ENCODE measurements at places on chromosomes 1 and 21. TPM values are rescaled to one million over a fixed set of nuclear protein-coding genes. Genes with fewer than 3 reads are reported as not detected.

GRCh38 chr1:52266507-52266906, 99.5 kb downstream of the CC2D1B start:
- no peak for DNase-seq

Gene FTCD
- 9.6 TPM for total RNA-seq

- DNase-seq, result no peak
Measured at GRCh38 chr1:228334954-228335353, 71.7 kb downstream of the TRIM11 start.

Gene FMO5
- total RNA-seq, result 0.97 TPM

DNA sequence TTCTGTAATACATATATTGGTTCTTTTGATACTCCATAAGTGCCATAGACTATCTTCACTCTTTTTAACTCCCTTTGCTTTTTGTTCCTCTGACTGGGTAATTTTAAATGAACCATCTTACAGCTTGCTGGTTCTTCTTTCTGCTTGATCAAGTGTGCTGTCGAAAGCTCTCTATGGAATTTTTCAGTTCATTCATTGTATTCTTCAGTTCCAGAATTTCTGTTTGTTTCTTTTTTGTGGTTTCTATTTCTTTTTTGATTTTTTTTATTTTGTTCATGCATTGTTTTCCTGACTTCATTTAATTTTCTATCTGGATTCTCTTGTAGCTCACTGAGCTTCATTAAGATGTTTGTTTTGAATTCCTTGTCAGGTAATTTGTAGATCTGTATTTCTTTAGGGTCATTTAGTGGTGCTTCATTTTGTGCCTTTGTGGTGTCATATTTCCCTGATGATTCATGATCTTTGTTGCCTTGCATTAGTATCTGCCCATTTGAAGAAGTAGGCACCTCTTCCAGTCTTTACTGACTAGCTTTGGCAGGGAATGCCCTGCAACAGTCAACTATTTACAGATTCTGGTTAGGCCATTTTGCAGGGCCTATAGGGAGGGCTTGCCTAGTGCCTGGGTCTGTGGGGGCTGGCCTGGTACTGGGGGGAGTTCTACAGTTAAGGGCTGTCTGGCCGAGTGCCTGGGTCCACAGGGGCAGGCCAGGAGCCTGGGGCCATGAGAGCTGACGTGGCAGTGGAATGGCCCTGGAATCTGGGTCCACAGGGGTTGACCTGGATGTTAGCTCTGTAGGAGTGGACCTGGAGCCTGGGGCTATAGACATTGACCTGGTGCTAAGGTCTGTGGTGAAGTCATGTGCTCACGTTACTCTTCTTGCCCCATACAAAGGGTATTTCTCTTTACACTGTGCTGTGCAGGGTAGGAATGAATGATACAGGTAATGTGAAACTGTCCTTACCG, 89.7 kb downstream of the MAGI3 start:
- DNase-seq, result no peak

DNA sequence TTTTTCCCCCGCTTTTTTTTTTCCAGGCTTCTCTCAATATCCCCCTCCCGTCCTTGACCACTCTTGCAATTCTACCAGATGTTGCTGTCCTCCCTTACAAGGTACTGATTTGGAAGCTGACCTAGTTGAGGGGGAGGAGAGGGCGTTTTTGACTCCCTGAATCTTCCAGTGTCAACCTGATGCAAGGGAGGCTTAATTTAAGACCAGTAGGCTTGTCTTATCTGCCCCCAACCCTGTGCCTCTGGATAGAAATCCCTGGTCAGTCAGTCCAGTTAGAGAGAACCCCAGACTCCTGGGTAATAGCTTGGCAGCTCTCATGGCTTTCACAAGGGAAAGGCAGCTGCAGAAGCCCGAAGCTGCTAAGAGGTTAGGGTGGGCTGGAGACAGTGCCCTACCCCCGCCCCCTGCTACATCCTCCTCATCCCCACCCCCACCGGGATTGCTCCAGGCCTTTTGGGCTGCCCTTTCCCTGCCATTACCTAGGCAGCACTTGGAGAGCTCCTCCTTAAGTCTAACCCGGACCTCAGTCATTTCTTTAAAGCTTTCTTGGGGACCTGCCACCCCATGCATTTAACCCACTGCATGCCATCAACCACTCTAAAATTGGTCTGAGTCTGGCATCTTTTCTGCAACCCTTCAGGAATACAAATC, 3.6 kb downstream of the ACKR1 start:
- no peak for DNase-seq

- DNase-seq, result no peak
Measured at GRCh38 chr21:36127977-36128376, 6.9 kb upstream of the CBR3 start.

GRCh38 chr1:182304218-182304617, 87.4 kb downstream of the GLUL start:
- no peak for DNase-seq

- no peak for DNase-seq
Measured at GRCh38 chr1:73998348-73998959, 199.5 kb downstream of the LRRIQ3 start.

Gene KLHDC7A
- 0.04 TPM for total RNA-seq

Gene LRRC38
- total RNA-seq, result not detected

- no peak for DNase-seq
Measured at GRCh38 chr1:109356915-109357314, 40.8 kb downstream of the SORT1 start.

- no peak for DNase-seq
Measured at GRCh38 chr1:208850442-208850841, 606.3 kb upstream of the PLXNA2 start.

Gene CNR2
- total RNA-seq, result not detected

DNA sequence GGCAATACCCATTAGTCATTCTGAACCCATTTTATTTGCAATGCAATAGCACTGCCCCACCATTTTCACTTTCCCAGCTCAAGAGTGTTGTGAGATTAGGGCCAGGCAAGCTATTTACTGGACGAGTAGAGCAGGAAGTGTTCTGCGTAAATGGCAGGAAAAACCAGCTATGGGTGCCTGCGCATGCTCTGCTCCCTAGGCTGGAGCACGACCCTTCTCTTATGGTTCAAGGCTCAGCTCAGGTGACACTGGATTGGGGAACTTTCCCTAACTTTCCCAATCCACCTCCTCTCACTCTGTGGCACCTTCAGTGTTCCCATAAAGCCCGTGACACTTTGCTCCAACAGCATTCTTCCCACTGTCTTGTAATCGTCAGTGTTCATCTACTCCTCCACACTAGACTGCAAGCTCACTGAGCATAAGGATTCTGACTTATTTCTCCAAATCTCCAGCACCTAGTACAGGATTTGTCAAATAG, 3.6 kb upstream of the MAN1A2 start:
- no peak for DNase-seq

- DNase-seq, result no peak
Measured at GRCh38 chr1:99122039-99122438, 117.4 kb upstream of the PLPPR5 start.

DNA sequence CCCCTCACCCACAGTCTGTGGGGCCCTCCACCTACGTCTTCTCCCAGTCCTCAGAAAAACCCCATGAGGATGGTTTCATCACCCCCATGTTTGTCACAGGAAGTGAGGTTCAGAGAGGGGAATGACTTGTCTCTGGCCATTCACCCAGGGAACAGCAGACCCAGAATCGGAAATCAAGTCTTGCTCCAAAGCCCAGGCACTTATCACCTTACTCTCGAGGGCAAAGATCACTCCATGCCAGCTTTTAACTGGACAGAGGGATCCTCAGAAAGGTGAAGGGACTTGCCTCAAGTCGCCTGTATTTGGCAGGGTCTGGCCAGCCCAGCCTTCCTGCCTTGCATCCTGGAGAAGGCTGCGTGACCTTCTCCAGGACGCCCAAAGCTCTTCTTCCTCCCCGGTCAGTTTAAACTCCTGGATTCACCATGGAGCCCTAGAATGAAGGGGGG, 57.9 kb upstream of the SSBP3 start:
- no peak for DNase-seq

Gene PGM1
- total RNA-seq, result 46.8 TPM

GRCh38 chr1:155487541-155487940, 75.1 kb downstream of the ASH1L start:
- DNase-seq, result no peak

DNA sequence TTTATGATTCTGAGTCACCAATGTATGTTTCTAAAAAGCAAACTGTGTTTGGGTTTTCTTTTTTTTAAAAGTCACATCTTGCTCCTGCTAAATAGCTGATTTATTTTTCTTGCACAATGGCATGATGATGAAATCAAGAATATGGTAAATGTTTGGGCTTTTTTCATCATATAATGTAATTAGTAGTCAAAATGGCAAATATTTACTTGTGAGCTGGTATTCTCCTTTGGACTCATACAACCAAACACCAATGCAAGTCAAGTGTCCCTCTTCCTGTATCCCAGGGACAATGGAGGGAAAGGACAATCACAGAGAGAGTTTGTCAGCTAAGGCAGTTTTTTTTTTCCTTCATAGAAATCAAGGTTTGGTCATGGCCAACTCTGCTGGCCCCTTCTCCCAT, 94.6 kb upstream of the RALGPS2 start:
- no peak for DNase-seq

DNA sequence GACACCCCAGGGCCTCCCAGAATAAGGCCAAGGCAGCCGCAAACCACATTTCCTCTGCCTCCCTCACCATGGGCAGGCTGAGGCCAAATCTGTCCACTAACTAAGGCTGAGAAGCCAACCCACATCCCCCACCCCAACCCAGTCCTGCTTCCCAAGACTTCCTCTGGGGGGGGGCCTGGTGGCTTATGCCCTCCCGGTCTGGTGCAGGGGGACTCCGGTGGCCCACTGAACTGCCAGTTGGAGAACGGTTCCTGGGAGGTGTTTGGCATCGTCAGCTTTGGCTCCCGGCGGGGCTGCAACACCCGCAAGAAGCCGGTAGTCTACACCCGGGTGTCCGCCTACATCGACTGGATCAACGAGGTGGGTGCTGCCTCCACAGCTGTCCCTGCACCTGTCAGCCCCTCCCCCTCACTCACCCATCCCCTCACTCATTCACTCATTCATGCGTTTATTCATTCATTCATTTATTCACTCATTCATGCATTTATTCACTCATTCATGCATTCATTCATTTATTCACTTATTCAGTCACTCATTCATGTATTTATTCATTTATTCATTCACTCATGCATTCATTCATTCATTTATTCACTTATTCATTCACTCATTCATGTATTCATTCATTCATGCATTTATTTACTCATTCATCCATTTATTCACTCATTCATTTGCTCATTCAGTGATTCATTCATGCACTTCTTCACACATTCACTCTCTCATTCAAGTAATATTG, 7.3 kb downstream of the CTRC start:
- DNase-seq, result no peak

GRCh38 chr1:208053661-208054060, 142.7 kb upstream of the CD34 start:
- no peak for DNase-seq

Gene CELA2A
- not detected for total RNA-seq

DNA sequence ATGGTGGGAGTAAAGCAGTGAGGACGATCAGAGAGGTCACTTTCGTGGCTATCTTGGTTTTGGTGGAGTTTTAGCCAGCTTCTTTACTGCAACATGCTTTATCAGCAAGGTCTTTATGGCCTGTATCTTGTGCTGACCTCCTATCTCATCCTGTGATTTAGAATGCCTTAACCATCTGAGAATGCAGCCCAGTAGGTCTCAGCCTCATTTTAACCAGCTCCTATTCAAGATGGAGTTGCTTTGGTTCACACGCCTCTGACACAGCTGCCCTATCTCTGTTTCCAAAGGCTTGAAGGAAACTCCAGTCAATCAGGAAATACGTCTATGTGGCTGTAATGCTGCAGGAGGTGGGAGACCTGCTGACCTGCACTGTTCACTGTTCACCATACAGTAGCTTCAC, 146.1 kb upstream of the POGK start:
- DNase-seq, result no peak

Gene RORC
- not detected for total RNA-seq

DNA sequence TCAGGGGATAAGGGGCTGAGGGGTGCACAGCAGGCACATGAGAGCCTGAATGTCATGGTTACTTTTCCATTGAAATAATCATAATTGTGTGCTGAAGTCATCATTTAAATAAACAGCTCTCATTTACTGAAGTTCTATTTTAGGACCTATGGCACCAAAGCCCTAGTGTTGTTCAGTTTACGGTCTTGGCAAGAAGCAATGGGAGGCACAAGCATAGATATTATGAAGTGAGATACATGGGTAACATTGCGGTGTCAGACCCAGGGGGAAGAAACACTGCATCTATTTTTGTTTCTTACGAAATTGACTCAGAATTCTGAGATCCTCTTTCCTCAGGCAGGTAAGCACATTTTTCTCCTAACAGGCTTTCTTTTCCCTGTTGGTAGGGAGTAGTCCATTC, 437.8 kb upstream of the PROX1 start:
- DNase-seq, result no peak

Gene LRRC7
- total RNA-seq, result 0.09 TPM

DNA sequence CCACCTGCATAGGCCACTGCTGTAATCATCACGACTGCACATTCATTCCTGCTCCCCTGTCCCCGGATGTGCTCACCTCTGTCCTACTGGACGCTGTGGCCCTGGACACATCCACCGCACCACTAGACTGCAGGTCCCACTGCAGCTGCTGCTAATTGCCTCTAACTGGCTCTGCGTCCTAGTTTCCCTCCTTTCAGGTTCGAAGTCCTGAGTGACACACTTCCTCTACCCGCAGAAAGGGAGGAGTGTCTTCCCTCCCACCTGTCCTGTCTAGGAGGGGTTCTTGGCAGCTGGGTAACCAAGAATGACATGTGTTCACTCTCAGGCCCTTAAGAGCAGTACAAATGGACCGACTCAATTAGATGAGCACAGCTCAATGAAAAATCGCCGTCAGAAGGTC, 40.5 kb upstream of the ITPKB start:
- no peak for DNase-seq

- no peak for DNase-seq
Measured at GRCh38 chr1:55234016-55234415, 18.9 kb upstream of the USP24 start.

DNA sequence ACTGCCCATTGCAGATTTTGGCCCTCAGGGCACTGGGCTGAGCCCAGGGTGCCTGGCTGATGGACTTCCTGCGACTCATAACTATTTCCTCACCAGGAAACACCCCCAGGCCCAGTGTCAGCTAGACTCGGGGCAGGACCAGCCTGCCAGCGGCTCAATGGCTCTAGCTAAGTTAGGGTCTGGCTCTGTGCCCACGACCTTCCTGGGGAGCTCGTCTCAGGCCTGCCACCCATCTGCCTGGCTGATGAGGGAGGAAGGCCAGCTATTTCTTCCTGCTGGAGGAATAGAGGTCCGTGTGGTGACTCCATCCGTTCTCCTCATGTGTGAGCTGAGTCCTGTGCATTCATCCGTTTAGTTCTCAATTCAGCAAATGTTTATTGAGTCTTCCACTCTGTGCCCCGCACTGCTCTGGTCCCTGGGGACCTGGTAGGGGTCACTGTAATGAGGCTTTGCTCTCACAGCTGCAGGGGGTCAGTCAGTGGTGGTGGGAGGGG, 44.5 kb downstream of the KIRREL1 start:
- no peak for DNase-seq

Gene FCRL5
- not detected for total RNA-seq

DNA sequence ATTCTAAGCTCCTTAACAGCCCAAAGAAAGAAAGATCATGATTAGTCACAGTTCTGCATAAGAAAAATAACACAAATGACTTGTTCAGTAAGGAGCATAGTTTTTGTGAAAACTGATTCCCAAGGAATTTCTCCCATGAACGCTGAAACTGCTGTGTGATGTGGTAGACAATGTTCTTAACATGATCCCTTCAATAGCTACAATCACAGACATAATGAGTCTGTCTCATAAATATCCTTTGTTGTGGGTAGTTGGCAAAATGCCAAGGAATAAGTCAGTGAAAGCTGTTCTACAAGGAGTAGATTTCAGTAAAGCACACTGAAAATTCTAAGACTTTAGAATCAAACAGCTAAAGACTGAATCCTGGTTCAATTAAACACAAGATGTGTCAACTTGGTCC, 404.8 kb downstream of the HLX start:
- DNase-seq, result no peak

- no peak for DNase-seq
Measured at GRCh38 chr1:19036041-19036812, 79.8 kb upstream of the IFFO2 start.
